ENCODE measurements at places on chromosomes 4 and X.

DNA sequence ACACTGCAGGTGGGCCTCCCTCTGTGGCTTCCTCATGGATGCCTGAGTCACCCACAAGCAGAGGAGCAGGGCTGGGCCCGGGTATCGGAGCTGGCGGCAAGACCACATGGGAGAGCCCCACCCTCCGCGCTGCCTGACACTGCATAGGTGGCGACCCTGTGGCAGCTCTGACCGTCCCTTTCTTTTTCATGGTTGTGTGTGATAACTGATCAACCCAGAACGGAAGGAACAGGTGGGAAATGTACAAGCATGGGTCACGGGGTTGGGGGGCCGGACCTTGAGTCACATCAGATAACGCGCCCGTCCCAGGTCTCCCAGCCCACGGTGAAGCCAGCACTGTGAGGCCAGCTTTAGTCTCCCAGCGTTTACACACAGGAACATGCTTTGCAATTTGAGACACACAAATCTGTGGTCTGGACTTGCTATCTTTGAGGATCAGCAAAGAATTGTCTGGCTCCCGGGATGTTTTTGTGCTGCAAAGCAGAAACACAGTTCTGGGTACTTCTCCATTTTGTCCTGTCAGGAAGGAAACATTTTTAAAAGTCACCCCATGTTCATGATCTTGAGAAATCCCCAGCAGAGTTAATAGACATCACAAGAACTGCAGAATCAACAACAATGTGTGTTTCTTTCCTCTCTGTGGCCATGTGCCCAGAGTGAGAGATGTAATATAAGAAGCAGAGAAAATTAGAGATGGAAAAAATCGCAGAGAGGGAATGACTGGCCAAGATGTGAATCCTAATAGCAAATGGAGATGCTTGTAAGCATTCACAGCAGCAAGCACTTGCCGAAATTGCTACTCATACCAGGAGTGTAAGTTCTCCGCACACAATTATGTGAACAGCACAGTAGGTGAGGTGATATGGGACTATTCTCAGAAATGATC lies 70.1 kb upstream of the CBR4 start:
- no peak for DNase-seq

GRCh38 chr4:136441629-136442282 lies 1090.5 kb downstream of the PCDH18 start:
- DNase-seq, result no peak

GRCh38 chrX:109403922-109404321 lies 78.0 kb downstream of the GUCY2F start:
- no peak for DNase-seq

DNA sequence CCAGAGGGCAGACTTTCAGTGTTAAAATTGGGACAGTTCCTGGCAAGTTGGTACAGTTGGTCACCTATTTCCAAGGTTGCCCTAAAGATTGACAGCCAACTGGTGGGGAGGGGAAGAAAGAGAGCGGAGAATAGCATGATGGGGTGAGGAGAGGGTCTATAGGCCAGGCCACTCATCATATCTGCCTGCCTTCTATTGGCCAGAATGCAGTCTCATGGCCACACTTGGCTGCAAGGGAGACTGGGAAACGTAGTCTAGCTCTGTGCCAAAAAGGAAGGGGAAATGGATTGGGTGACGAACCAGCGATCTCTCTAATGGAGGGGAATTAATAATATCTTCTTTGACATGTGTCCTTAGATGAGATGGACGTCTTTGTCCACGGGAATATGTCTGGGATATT lies 197.4 kb upstream of the ATP6AP2 start:
- DNase-seq, result no peak
